MG63 (cell line): ENCODE measurements at places on chromosomes 13 and 19.

DNA sequence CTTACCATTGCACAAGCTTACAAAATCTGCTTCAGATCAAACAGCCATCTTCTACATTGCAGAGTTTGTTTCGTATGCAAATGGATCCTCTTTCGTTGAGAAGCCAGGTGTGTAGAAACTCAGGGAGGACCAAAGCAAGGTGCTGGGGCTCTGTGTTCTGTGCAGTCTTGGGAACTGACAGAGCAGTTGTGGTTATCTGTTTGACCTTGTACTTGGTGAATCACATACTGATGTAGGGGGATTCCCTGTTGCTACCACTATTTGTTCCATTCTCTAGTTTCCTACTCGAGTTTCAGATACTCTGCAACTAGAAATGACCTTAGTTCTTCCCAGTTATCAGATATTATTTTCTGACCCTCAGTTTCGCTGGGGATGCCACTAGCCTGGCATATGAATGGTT, 95.2 kb upstream of the CLDN10 start:
- DNase-seq = no peak

DNA sequence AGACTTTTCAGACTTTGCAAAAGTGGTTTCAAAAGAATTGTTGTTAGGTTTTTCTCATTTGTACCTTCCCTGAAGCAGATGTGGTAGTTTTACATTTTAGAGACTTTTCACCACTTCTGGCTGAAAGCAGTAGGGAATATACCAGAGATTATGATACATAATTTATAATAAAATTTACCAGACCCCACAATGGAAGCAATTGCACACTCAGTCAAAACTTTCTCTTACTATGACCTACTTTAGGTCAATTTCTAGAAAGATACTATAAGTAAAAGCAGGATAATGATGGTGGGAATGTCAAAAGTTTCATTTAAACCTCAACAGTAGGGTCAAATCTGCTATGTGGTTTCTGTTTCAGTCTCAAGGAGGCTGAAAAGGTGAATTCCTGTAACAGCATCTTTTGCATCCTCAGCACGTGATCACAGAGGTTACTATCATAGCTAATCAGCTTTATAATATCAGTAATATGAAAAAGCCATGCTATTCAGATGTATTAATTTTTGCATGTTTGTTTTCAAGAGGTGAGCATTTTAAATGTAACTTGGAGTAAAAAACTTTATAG, 26.9 kb downstream of the PCCA start:
- DNase-seq = no peak

- DNase-seq = peak; percentile 43
Observed at GRCh38 chr13:49641801-49642291, 13.5 kb downstream of the ARL11 start.

GRCh38 chr13:97298816-97299215, 76.7 kb downstream of the MBNL2 start:
- DNase-seq = no peak

GRCh38 chr13:67101730-67102467, 128.2 kb downstream of the PCDH9 start:
- DNase-seq = no peak

- DNase-seq = no peak
Observed at GRCh38 chr19:18168673-18169381, 4.8 kb upstream of the IFI30 start.

DNA sequence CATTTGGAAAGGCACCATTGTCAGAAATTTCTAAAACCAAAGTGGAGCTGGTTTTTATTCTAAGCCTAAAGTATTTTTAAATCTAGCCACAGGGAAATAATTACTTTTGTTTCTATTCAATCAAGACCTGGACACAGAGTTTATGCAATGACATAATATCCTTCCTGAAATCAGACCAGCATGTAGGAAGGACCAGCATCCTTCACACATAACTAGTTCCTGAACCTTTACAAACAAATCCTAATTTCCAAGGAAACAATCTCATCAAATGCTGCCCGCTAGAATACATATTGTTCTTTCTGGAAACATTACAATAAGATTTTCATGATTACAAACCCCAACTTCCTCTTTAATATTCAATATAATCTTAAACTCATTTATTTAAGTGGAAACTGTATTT, 1.5 kb downstream of the STARD13 start:
- DNase-seq = no peak

GRCh38 chr19:35039881-35040825, 1.4 kb upstream of the HPN start:
- DNase-seq = no peak
